ENCODE measurements at places on chromosomes 7 and 10.

DNA sequence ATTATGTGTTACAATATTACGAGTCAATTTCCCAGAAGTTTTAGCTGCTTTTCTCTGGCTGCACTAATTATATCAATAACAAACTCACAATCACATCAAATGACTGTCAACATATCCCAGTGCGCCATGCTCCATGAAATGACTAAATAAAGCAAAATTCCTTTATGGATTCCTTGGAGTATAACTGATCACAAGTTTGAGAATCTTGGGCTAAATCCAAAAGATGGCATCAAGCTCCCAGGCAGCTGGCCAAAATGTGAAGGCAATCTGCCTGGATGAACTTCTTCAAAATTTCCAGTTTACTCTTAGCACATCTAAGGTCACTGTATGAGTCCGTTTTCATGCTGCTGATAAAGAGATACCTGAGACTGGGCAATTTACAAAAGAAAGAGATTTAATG lies 210.8 kb downstream of the CCSER2 start:
- no peak for DNase-seq

DNA sequence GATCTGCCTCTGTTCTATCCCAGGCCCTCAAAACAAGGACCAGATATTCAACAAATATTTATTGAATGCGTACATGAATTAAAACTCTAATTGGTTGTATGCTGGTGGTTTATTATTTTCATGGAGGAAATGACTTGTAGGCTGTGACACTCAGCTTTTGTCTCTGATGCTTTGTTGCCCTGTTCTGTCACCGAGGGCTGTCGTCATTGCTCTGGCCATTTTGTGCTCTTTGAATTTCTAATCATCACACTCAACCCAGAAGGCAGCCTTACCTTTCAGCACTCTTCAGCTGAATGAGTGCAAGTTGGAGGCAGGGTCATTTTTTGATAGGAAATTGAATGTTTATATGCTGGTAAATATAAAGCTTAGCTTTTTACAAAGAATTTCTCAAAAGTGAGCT lies 14.5 kb downstream of the SRGN start:
- no peak for DNase-seq

DNA sequence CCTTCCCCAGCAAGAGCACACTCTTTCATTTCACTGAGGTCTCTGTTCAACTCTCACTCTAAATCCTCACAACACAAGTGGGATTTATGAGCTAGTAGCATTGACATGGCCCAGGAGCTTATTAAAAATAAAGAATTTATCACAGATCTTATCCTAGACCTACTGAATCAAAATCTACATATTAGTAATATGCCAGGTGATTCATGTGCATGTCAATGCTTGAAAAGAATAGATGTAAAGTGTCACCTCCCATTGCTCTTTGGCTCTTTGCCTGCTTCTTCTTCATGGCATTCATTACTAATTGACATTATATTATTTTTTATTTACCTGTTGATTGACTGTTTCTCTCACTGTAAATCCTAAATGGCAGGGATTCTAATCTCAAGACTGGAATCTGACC lies 459.2 kb upstream of the LRRTM3 start:
- no peak for DNase-seq

GRCh38 chr10:102982296-102982695 lies 64.2 kb downstream of the CNNM2 start:
- DNase-seq, result no peak
